NCI-H1417 (cell line): ENCODE measurements at places on chromosomes 5 and 9.
A peak's percentile ranks its signal among the peaks of the same experiment; 100 is the strongest.

DNA sequence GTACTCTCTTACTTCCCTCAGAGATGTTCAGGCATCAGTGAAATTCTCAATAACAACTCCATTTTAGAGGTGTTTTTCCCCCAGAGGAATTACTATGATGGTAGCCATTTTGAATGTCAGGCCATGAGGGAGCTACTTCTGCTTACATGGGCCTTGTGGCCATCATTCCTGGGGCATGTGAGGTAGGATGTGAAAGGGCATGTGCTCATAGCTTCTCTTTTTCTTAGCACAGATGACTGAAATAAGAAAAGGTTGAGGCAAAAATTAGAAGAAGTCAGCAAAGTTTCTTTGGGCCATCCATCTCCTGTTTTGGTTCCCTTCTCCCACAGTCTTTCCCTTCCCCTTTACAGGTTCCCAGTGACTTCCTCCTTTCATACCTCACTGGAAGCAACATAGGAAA, 68.8 kb downstream of the FEM1C start:
- DNase-seq = no peak

- no peak for DNase-seq
These were observed 75.9 kb upstream of the ADAMTSL1 start for GRCh38 chr9:18398038-18398437.

GRCh38 chr5:130502702-130503101, 598.4 kb downstream of the CHSY3 start:
- DNase-seq = no peak

GRCh38 chr9:14232111-14232510, 81.8 kb downstream of the NFIB start:
- DNase-seq = no peak

DNA sequence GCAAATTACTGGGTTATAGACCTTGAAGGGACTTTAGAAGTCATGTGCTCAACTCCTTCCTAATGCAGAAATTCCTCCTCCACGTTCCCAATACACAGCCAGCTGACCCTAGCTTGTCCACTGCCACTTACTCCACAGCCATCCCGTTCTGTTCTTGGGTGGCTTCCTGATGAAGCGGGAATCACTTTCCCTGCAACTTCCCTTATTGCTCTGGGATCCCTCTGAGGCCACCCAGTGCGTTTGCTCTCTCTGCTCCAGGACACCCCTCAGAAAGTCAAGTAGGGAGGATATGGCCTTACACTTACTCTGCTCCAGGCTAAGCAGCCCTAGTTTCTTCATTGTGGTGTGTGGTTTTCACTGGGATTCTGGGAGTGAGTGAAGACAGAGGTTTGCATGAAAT, 55.5 kb downstream of the GALNT12 start:
- no peak for DNase-seq

DNA sequence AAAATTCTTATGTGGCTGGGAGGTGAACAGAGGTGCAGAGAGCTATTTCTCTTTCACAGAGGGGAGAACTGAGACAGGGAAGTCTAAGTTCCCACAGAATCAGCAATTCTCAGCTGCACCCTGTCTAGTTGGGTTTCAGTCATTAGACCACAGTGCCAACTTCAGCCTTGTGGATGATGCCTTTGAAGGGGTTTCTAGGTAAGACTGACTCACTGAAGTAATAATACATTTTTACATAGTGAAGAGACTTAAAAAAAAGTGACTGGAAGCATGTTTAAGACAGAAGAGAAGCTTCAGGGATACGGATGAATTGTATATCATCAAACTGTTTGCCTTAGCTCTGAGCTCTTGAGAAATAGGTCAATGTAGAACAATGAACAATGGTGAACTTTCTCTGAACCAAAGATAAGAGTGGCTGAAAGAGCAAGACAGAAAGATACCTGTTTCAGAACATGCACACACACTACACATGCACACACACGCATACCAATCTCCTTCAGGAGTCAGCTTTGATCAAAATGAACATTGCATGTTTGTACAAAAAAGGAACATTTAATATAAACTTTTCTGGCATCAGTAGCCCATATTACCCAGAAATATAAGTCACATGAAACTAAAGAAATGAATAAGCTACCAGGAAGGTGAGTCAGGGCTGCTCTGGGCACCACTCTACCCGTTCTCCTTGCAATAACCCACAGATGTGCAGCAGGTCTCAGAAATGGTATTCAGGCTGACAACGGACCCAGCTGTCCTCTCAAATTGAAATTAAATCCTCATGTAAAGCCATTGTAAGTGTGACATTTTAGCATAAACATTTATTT, 12.6 kb upstream of the FYB1 start:
- DNase-seq = no peak

DNA sequence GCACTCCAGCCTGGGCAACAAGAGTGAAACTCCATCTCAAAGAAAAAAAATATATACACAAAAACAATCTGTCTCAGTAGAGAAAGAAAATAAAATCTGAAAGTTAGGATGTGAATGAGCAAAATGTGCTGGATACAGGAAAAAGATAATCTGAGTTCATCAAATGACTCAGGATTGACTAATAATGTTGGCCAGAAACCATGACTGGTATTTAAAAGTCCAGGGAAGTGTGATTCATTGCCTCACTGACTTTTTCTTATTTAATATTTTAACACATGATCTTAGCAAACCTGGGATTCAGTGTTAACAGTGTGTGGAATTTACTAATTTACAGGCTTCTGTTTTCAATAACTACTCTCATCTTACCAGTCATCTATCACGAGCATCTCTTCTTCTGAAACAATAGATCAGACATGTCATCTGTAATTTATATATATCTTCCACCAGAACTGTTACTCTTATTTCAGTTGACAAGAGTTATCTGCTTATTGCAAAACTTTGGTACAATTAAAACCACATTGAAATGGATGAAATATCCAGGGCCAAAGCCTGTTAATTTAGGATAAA, 256.7 kb downstream of the CDH12 start:
- DNase-seq = no peak

DNA sequence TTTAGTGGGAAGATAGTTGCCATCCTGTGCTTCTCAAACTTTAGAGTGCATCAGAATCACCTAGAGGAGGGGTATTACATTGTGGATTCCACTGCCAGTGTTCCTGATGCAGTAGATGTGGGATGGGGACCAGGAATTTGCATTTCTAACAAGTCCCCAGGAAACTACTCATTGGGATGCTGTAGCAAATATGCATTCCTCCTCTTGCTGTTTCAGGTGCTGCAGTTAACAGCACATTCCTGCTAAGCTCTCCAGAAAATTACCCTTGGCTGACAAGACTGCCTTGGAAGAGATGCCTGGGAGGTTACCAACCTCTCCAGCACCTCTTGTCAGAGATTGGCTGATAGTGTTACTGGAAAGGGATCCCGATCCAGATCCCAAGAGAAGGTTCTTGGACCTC, 270.5 kb downstream of the OSTF1 start:
- no peak for DNase-seq

GRCh38 chr5:42591015-42591414, 165.6 kb upstream of the CCDC152 start:
- DNase-seq = no peak

DNA sequence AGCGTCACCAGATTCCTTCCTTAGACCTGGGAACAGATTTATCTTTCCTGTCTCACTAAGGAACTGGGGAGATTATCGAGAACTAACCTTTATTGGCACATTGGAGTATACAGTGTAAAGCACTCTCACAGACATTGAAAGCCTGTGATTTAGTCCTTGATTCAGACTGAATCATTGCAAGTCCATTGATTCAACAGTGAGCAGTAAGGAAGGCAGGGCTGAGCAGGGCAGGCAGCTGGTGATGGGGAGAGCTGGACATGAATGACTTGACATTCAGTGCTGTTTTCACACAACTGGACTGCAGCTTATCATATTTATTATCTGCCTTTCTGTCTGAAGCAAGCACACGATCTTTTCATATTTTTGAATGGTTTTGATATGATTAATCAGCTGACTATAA, 16.2 kb downstream of the ISOC1 start:
- DNase-seq = no peak

- no peak for DNase-seq
These were observed 28.8 kb downstream of the NAA35 start for GRCh38 chr9:85969727-85970126.

DNA sequence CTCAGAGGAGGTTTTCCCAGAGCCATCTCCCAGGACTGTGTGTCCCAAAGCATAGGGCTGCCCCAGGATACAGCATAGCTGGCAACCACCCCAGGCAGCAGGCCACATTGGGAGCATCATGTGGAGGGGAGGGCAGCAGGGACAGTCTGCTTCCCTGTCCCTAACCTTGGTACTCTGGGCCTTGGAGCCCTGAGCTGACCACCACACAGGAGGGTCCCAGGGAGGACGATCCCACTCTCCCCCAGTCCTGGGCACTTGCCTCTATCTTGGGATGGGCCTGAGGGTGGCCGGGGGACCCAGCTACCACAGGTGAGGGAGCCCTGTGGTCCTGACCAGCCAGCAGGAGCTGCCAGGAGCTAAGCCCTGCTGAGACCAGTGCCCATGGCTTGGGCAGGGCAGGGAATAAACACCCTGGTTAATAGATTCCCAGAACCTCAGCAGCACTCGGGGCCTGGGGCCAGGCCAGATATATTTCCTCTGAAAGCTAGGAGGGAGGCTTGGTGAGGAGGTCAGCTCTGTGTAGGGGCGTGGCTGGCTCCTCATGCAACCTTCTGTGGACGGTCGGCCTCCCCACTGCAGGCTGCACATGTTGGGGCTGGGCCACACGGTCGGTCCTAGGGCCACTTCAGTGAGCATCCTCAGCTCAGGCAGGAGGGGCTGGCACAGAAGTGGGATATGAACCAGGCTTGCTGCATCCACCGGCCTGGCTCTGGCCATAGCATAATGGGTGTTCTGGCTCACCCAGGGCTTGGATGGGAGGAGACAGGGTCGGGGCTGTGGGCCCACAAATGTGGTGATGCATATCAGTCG, 4.2 kb downstream of the NINJ1 start:
- no peak for DNase-seq

GRCh38 chr9:129783516-129784361, 19.2 kb upstream of the TOR1B start:
- peak; percentile 86 for DNase-seq

GRCh38 chr9:137664676-137665075, 45.9 kb downstream of the EHMT1 start:
- peak; percentile 14 for DNase-seq

- no peak for DNase-seq
These were observed 90.6 kb upstream of the RUFY1 start for GRCh38 chr5:179459771-179460170.

DNA sequence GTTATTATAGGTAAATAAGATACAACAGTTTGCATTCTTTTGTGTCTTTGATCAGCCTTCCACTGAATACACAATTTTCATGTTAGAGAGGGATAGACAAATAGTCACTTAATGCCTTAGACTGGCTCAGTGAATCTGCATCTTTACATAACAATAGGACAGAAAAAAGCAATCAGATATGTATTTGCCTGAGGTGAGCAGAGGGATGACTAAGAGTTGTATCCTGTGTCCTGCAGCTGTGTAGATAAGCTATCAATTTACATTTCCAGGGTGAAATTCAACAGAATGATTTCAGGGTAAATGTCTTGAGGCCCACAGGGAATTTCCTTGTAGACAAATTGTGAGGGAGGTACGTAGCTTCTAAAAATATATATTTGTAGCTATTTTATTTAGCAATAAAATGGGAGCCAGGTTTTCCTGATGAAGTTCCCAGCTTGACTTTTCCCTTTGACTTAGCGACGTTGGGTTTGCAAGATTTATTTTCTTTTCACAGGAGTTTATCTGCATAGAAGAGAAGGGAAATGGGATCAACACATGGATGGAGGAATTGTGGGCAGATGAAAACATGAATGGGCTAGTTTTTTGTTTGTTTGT, 586.1 kb upstream of the CDH6 start:
- DNase-seq = peak; percentile 63

GRCh38 chr9:30362373-30362772, 2022.1 kb upstream of the ACO1 start:
- DNase-seq = no peak

- no peak for DNase-seq
These were observed 674.4 kb downstream of the PRR16 start for GRCh38 chr5:121138495-121138907.

DNA sequence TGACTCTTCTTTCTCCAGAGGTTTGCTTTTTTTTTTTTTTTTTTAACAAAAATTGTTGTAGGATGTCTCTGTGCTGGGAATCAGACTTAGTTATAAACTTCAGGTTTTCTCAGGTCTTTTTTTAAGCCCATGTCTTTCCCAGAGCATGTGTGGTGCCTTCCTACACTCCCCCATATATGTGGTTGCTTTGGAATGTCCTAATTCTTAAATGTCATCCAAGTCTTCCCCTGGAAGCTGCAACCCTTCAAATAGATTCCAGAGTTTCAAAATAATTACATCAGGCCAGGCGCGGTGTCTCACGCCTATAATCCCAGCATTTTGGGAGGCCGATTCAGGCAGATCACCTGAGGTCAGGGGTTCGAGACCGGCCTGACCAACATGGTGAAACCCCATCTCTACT, 73.2 kb upstream of the FAM120A start:
- no peak for DNase-seq

DNA sequence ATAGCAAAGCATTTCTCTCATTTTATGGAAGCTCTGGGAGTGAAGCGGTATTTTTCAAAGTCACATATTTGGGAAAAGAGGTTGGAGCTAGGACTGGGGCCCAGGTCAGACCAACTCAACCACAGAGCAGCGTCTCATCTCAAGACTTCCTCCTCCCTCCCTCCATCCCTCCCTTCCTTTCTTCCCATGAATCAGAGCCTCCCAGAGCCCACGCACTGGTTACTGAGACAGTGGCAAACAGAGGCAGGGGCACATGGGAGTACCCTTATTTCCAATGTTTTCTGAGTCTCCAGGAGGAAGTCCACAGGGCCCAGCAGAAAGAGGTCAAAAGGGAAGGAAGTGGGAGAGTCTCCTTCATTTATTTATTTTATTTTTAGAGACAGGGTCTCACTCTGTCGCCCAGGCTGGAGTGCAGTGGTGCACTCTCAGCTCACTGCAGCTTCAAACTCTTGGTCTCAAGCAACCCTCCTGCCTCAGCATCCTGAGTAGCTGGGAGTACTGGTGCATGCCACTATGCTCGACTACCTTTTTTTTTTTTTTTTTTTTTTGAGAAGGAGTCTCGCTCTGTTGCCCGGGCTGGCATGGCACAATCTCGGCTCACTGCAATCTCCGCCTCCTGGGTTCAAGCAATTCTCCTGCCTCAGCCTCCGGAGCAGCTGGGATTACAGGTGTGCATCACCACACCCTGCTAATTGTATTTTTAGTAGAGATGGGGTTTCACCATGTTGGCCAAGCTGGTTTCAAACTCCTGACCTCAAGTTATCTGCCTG, 52.5 kb upstream of the CDKN2AIPNL start:
- no peak for DNase-seq

- no peak for DNase-seq
These were observed 216.8 kb upstream of the PIK3R1 start for GRCh38 chr5:67998709-67999261.

GRCh38 chr9:33277484-33277883, 12.6 kb downstream of the CHMP5 start:
- DNase-seq = no peak

GRCh38 chr9:128972956-128973355, 25.5 kb downstream of the NUP188 start:
- DNase-seq = no peak

DNA sequence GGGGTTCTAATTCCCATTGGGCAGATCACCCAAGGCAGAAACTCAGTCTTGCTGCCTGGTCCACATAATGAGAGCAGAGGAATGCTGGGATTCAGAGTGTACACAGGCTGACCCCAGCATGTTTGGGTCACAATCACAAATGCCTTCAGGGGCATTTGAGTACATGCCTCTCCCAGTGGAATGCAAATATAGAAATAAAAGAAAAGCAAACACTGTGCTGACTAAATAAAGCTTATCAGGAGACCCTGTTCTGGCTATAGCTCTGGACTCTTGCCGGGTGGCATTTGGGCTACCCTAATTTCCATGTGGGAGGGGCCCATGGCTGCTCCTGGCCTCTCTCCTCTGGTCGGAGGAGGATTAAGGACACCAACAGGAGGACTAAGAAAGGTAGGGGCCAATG, 121.4 kb downstream of the DOCK8 start:
- no peak for DNase-seq
